Stimulated activated naive B cell treated with anti-CD40 and anti-IgM and Interleukin-4, amounts not matched to agents 10 μg/mL and 1 μg/mL and 100 μg/mL, for 72 hours (primary cell): ENCODE measurements at places on chromosomes 2 and 18.

- DNase-seq = peak; percentile 11
Observed at GRCh38 chr18:63979409-63979920, 9.6 kb downstream of the SERPINB8 start.

DNA sequence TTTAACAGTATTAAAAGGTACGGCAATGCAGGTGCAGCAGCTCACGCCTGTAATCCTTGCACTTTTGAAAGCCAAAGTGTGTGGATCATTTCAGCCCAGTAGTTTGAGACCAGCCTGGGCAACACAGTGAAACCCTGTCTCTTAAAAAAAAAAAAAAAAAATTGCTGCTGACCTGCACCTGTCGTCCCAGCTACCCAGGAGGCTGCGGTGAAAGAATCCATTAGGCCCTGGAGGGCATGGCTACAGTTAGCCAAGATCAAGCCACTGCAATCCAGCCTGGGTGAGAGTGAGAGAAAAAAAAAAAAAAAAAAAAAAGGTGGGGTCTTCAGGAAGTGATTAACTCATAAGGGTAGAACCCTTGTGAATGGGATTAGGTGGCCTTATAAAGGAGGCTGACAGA is 12.8 kb downstream of the CUL3 start:
- DNase-seq = no peak

DNA sequence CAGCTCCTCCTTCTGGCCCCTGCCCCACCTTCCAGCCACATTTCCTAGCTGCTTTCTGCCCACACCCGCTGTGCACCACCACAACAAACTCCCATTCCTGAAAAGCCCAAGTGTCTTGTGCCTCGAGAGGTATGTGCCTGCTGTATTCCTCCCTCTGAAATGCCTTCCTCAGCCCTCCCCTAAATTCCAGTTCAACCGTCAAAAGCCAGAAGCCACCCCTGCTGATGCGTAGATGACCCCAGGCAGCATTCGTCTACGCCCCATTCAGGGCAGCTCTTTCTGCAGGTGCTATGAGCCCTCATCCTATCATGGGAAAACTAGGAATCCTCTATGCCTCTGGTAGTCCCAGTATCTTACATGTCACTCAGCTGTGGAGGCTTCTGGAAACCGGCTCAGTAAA is 71.7 kb downstream of the DNMT3A start:
- no peak for DNase-seq

GRCh38 chr2:95271381-95271971 is 2.8 kb upstream of the PROM2 start:
- DNase-seq = no peak

GRCh38 chr18:68406761-68407160 is 308.1 kb downstream of the TMX3 start:
- no peak for DNase-seq

GRCh38 chr2:189803431-189803830 is 19.2 kb downstream of the PMS1 start:
- DNase-seq = no peak

- no peak for DNase-seq
Observed at GRCh38 chr2:23508066-23508390, 123.0 kb downstream of the KLHL29 start.

DNA sequence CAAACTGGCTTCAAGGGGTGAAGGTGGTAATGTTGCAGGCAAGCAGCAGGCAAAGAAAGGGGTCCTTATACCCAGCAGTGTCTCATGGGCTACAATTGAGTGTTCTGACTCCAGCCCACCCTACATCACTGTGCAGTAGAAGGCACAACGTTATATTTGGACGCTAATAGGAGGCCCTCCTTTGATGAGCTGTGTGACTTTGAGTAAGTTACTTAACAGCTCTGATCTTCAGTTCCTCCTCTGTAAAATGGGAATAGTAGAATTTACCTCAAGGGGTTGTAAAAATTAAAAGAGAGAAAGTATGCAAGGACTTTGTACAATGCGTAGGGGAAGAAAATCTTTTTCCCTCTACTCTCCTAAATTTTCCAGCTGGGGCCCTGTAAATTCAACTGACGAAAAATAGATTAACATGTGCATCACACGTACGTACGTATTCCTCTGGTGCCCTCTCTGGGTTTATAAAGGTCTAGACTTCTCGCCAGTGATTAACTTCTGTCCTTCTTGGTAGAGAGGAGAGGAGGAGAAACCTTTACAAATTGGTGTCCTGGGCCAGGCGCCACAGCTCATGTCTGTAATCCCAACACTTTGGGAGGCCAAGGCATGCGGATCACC is 57.6 kb upstream of the REL start:
- DNase-seq = no peak

DNA sequence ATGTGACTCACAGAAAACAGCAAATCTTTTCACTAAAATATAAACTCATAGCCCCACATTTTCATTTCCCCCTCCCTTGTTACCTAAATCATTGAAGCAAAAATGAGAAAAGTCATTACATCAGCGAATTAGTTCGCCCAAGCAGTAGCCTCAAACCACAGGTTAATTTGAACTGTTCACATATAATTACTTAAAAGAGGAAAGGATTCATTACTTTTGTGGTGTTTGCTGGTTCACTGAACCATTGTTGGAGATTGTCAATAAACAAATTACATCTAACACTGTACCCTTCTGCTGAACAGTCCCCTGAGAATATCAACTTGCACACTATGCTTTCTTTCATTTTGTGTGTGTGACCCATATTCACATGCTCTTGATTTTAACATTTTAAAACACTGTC is 238.7 kb downstream of the ERBB4 start:
- no peak for DNase-seq

- DNase-seq = no peak
Observed at GRCh38 chr18:55731594-55732042, 143.6 kb upstream of the TCF4 start.

GRCh38 chr2:54490863-54491262 is 34.7 kb downstream of the SPTBN1 start:
- DNase-seq = no peak

GRCh38 chr2:29662861-29663260 is 258.5 kb downstream of the ALK start:
- no peak for DNase-seq

GRCh38 chr2:28434600-28434989 is 41.9 kb downstream of the FOSL2 start:
- no peak for DNase-seq

DNA sequence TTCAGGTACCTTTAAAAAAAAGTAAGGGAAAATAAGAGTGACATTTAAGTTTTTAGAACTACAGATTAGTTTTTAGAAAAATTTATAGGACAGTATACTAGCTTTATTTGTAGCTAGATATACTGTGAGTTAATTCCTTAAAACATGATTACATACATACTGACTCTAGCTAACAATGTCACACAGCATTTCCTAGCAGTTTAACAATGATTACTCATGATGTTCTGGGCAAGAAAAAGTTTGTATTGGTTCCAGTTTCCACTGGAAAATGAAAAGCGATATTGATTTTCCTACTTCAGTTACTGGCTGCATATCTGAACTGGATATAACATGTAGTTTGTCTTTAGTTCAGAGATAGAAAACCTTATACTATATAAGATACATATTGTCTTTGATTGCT is 19.4 kb downstream of the SLC39A6 start:
- no peak for DNase-seq

- DNase-seq = no peak
Observed at GRCh38 chr2:201790291-201790690, 9.6 kb upstream of the ALS2 start.

GRCh38 chr18:77131652-77132368 is 773 bp downstream of the MBP start:
- DNase-seq = peak; percentile 40

GRCh38 chr2:181790716-181791649 is 100.5 kb upstream of the ITPRID2 start:
- no peak for DNase-seq

DNA sequence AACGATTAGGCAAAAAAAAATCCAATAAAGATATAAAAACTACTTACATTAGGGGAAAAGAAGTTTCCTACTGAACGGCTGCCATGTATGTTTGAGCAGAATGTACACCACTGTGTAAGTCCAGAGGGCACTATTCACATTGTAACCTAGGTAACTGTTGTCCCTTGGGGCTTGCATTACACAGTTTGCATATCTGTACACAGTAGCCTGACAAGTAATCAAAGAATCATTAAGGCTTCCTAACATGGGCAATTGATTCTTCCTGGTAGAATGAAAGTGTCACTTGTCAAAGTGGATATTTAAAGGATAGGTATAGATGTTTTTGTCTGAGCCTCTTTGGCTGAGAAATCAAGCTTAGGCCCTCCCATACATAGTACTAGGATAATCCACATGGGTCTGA is 39.1 kb downstream of the PLEK start:
- DNase-seq = no peak

GRCh38 chr18:74248595-74248994 is 43.2 kb downstream of the CYB5A start:
- peak; percentile 8 for DNase-seq

GRCh38 chr2:142290931-142291330 is 160.1 kb upstream of the LRP1B start:
- no peak for DNase-seq

- DNase-seq = no peak
Observed at GRCh38 chr2:48984922-48985321, 169.4 kb downstream of the FSHR start.

DNA sequence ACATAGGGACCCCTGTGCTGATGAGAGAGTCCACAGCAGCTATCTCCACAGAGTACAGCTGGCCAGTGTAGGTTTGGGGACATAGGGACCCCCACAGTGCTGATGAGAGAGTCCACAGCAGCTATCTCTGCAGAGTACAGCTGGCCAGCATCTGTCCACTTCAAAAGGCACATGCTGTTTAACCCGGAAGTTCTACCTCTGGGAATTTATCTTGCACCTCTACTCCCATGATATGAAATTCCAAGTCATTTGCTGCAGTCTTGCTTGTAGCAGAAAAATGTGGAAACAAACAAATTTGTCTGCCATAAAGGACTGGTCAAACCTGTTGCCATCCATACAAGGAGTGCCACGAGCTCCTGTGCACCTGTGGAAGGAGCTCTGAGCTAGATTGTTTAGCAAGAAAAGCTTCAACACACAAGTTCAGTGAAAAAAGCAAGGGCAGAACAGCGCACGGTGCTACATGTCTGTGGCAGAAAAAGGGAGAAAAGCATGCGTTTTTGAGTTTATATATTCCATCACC is 33.1 kb downstream of the LRRFIP1 start:
- DNase-seq = no peak

DNA sequence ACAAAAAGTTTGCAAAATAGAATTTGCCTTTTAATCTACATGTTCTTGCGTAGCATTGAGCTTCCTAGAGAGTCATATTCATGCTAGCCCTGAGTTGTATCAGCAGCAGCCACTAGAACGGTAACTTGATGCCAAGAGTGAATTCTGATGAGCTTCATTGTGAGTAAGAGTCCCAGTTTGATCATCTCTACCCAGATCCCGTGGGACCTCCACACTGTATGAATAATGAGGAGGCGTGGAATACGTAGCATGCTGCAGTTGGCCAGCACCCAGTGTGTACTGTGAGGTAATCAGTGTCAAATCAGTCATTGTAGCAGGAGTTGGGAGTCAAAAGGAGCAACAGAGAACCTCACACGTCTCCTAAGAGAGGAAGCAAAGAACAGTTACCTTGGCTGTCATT is 197.9 kb downstream of the NEDD4L start:
- no peak for DNase-seq

DNA sequence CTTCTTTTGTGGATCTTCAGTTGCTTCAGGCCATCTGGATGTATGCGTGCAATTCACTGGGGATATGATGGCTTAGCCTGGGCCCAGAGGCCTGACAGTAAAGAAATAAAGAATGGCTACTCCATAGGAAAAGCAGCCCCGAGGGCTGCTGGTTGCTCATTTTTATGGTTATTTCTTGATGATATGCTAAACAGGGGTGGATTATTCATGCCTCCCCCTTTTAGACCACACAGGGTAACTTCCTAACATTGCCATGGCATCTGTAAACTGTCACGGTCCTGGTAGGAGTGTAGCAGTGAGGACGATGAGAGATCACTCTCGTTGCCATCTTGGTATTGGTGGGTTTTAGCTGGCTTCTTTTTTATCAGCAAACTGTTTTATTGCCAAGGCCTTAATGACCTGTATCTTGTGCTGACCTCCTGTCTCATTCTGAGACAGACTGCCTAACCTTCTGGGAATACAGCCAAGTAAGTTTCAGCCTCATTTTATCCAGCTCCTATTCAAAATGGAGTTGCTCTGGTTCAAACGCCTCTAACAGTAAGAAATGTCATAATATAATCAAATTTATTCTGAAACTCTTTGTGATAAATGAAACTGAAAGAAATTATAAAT is 60.5 kb downstream of the DSEL start:
- no peak for DNase-seq

DNA sequence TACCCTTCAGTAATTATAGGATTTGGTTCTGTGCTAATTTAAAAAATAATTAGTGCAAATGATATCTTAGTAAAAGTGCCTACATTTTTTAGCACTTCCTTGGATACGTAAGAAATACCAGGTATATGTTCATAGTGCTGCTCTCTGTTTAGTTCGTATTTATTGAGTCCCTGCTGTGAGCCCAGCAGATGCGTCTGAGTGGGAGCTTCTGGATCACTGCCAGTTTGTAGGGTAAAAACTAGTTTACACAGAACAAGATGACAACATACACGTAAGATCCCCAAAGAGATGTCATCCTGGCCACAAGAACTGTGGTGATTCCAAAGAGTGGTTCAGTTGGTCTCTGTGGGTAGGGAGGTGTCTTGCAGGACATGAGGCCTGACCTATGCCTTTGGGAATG is 103.2 kb downstream of the CTIF start:
- no peak for DNase-seq

- no peak for DNase-seq
Observed at GRCh38 chr2:116819355-116819754, 995.1 kb upstream of the DDX18 start.

DNA sequence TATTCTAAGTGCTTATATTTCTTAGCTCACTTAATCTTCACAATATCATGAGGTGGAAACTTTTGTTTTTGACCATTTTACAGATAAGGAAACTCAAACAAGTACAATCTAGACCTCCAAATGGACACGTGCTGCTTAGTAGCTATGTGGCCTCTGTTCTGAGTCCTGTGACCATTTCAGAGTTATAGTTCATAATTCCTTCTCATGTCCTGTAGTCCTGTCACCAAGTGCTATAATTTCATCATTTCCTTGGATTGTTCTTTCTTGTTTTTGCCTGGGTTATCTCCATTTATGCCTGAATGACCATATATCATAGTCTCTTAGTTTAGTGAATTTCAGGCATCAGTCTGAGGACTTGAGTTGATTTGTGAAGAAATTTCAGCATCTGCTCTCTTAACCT is 91.7 kb downstream of the NUP35 start:
- DNase-seq = no peak

GRCh38 chr18:9714266-9715087 is 6.4 kb downstream of the RAB31 start:
- DNase-seq = no peak

- no peak for DNase-seq
Observed at GRCh38 chr2:9196637-9197036, 10.0 kb upstream of the ASAP2 start.

GRCh38 chr2:118940486-118941120 is 1.4 kb upstream of the MARCO start:
- DNase-seq = no peak
